MM.1S (cell line): ENCODE measurements at places on chromosomes 1 and 21.

GRCh38 chr1:29124366-29125236 is 898 bp upstream of the TMEM200B start:
- peak overlapping the region; percentile 64 for H3K4me3 ChIP-seq
- no peaks in the 10 kb centered on the region for H3K36me3 ChIP-seq
- no peaks in the 10 kb centered on the region for H3K4me1 ChIP-seq
- H3K27ac ChIP-seq: no peak overlapping the region
- peak; percentile 44 for DNase-seq
- H3K27me3 ChIP-seq: peaks cover 31% of the 10 kb centered on the region

DNA sequence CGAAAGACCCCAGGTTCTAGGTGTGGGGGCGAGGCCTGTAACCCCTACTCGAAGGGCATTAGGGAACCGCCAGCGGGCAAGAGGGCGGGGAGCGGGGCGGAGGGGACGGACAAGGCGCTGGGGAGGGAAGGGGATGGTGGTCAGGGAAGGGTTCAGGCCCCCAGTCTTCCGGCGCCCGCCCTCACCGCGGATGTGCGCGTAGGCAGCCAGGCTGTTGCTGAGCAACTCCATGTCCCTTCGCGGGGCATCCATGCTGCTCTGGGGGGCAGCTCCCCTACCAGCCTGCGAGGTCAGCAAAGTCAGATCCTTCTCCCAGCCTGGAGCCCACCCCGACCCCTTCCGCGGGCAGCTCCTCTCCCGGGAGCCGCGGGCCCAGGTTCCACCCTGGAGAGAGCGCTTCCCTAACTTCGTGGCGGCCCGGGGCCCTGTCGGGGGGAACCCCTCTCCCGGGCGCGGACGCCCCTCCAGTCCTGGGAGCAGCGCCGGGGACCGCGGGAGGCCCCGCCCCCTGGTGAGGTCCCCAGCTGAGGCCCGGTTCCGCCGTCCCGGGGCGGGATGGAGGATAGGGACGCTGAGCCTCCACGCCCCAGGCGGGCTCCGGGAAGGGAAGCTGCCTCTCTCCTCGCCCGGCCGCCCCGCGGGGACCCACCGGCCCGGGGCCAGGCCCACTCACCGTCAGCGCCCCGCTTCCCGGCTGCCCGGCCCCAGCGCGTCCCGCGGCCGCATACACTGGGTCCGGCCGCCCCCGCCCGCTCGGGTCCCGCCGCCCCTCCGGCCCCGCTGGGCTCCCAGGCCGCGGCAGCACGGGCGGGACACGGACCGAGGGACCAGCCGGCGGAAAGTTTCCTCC is 434 bp downstream of the EVA1B start:
- no peaks in the 10 kb centered on the region for H3K27me3 ChIP-seq
- no peaks in the 10 kb centered on the region for H3K4me1 ChIP-seq
- DNase-seq: no peak
- no peaks in the 10 kb centered on the region for H3K36me3 ChIP-seq

GRCh38 chr1:207844371-207844770 is 66.6 kb downstream of the CD34 start:
- no peak for DNase-seq
- no peaks in the 10 kb centered on the region for H3K27me3 ChIP-seq
- H3K36me3 ChIP-seq: no peaks in the 10 kb centered on the region
- H3K4me1 ChIP-seq: peaks cover 10% of the 10 kb centered on the region; the same call in 1 of the 2 replicates
- H3K4me3 ChIP-seq: no peak overlapping the region
- no peak overlapping the region for H3K27ac ChIP-seq

GRCh38 chr1:231970684-231971083 is 344.1 kb downstream of the DISC1 start:
- H3K27ac ChIP-seq: no peak overlapping the region
- H3K4me3 ChIP-seq: no peak overlapping the region
- no peaks in the 10 kb centered on the region for H3K4me1 ChIP-seq

DNA sequence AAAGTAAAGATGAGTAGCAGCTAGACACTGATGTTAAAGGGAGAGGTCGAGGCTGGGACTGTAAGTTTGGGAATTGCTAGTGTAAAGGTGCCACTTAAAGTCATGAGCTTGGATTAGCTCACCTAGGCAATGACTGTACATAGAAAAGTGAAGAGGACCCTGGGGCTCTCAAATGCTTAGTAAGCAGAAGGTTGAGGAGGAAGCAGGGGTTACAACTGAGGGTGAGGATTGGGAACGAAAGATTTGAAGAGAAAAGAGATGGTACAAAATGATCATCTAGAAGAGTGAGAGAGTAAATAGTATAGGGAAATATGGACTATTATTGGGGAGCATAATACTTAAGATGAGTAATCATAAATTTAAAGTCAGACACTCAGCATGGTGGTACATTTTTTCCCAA is 63.1 kb upstream of the TNFSF4 start:
- H3K36me3 ChIP-seq: no peaks in the 10 kb centered on the region
- no peak for DNase-seq
- no peaks in the 10 kb centered on the region for H3K4me1 ChIP-seq
- H3K27ac ChIP-seq: no peak overlapping the region
- no peak overlapping the region for H3K4me3 ChIP-seq

DNA sequence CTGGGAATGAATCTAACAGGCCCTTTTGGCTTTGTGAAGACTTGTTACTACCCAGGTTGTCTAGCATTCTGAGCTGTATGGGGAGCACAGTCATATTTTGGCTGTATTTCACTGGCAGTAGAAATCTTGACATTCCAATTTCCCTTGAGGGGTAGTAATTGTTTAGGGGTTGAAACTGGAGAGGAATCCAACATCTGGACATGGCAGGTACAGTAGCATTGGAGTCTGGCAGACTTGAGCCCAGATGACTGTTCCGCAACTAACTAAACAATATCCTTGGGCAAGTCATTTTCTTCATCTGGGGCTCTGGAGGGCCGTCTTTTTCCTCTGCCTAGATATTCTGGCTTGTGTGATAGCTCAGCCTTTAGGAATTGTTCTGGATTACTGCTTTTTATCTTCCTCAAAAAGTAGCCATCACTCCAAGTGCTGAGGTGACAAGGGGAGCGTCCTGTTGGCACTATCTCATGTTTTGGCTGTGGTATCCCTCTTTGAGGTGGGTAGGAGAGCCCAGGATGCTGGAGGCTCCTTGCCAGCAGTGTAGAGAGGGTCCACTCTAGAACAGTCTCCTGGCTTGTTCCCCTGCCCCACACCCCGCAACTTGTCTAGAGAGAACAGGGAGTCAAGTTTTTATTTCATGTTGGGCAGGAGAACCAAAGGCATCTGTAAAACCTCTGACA is 22.7 kb upstream of the NBL1 start:
- no peaks in the 10 kb centered on the region for H3K27me3 ChIP-seq
- DNase-seq: no peak
- no peak overlapping the region for H3K4me3 ChIP-seq
- no peaks in the 10 kb centered on the region; the same call in 1 of the 2 replicates for H3K36me3 ChIP-seq
- H3K4me1 ChIP-seq: no peaks in the 10 kb centered on the region

DNA sequence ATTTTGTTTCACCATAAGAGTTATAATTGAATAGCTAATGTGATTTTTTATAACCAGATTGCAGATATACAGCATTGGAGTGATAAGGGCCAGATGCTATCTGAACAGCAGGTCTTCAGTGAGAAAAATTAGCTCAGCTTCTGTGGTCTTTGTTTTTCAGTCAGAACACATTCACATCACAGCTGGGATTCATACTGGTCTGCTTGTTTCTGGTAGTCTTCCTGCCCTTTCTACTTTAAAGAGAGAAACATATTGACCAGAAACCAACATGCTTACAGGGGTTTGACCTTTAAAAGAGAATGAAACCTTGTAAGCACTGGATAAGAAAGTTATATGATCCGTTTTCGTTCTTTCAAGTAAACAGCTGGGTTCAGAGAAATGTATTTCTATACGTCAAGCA is 213.7 kb upstream of the TMPRSS15 start:
- no peaks in the 10 kb centered on the region for H3K27me3 ChIP-seq
- peak overlapping the region; percentile 46; the same call in 1 of the 2 replicates for H3K27ac ChIP-seq
- H3K4me3 ChIP-seq: no peak overlapping the region
- peaks cover 34% of the 10 kb centered on the region for H3K4me1 ChIP-seq

GRCh38 chr1:188782220-188782841 is 1695.3 kb downstream of the BRINP3 start:
- peak; percentile 70 for DNase-seq
- no peaks in the 10 kb centered on the region for H3K27me3 ChIP-seq
- H3K36me3 ChIP-seq: no peaks in the 10 kb centered on the region

DNA sequence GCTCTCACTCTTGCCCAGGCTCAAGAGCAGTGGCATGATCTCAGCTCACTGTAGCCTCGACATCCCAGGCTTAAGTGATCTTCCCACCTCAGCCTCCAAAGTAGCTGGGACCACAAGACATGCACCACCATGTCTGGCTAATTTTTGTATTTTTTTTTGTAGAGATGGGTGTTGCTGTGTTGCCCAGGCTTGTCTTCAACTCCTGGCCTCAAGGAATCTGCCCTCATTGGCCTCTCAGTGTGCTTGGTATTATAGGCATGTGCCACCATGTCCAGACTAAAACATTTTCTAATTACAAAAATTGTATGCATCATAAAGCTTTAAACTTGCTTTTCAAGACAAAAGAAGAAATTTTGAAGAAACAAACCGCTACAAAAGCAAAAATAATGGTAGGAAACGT is 20.1 kb downstream of the CBR1 start:
- H3K27ac ChIP-seq: no peak overlapping the region
- no peak for DNase-seq
- H3K4me3 ChIP-seq: no peak overlapping the region
- no peaks in the 10 kb centered on the region for H3K36me3 ChIP-seq
- H3K4me1 ChIP-seq: no peaks in the 10 kb centered on the region
